ENCODE measurements at places on chromosomes 5 and 9.

GRCh38 chr5:125798307-125798706 lies 624.9 kb upstream of the GRAMD2B start:
- DNase-seq = no peak

- no peak for DNase-seq
Observed at GRCh38 chr9:110580850-110581249, 1.3 kb upstream of the SVEP1 start.

GRCh38 chr5:37735649-37736347 lies 104.0 kb downstream of the GDNF start:
- no peak for DNase-seq

DNA sequence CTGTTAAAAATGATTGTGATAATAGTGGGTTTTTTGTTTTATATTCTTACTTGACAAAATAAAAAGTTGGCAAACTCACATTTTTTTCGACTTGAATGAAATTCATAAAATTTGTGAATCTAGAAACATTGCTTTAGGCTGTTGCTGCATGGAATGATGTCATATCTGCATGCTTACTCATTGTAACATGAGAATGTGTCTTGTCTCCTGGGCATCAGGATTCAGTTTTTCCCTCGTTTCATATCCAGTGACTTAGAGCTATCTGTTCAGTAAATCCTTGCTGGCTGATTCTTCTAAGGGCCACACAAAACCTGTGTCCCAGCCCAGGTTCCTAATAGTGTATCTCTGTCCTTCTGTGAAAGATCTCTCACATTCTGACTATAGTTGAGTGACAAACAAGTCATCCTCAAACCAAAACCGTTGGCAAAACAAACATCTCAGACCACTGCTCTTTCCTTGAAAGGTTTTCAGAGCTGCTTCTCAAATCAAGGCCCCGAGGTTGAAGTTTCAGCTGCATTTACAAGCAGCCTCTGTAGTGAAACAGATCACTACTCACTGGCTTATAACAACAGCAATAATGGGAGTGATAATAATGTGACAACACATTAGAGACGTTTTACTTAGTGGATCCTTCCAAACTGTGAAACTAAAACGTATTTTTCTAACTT lies 95.0 kb downstream of the NPR3 start:
- no peak for DNase-seq

DNA sequence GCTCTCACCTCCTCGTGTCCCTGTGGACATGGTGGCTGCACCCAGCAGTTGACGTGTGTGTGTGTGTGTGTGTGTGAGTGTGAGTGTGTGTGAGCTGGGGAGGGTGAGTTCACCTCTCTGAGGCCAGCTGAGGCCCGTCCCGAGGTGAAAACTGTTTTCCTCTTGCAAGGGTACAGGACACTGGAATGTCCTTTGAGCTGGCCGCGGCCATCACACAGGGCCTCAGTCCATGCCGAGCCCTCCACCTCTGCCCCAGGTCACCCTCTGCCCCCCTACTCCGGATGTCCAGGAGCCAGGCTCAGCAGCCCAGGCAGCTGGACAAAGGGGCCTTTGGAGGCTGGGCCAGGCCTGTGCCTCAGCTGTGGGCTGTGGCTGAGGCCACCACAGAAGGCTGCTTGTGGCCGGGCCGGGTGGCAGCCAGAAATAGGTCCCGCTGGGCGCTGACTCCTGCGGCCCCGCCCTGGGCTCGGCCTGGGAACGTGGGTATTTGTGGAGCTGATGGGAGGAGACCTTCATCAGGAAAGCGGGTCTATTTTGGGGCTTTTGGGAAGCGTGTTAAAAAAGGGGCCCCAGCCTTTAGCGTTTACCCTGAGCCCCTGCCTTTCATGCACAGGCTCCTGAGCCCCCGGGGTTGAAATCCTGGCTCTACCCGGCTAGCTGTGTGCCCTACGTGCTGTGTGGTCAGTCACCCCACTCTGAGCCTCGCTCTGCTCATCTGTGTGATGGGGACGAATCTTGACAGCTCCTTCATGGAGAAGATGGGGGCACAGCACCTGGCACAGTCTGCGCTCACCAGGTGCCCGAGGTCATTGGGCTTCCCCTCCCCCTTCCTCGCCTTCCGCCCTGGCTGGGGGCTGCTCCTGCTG lies 75.1 kb upstream of the IER5L start:
- DNase-seq = no peak

All from stimulated activated CD8-positive, alpha-beta memory T cell treated with anti-CD3 and anti-CD28 coated beads, Interleukin-15, amount 100 ng/mL, for 1 hour (primary cell).